ENCODE measurements at places on chromosomes 7 and 10.
A peak's percentile ranks its signal among the peaks of the same experiment; 100 is the strongest.

DNA sequence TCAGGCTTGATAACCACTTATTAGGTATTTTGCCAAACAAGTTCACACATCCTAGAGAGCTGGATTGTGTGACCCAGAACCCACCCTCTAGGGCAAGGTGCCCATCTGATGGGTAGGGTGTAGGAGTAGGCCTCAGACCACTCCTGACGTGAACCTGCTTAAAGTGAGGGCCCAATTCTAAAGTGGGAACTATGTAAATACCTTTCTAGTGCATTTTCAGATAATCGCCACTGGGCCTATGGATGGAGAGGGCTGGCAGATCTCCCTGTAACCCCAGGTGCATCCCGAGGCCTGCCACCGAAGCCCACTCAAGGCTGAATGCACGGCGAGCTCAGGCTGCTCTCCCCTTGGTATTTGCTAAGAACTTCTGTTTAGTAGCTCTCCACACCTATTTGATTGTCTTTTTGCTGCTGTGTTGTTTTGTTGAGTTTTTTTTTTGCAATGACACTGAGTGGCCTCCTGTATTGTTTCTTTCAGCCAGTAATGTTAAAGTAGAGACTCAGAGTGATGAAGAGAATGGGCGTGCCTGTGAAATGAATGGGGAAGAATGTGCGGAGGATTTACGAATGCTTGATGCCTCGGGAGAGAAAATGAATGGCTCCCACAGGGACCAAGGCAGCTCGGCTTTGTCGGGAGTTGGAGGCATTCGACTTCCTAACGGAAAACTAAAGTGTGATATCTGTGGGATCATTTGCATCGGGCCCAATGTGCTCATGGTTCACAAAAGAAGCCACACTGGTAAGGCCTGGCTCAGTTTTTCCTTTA, 71.7 kb downstream of the IKZF1 start:
- DNase-seq: no peak

- no peak for DNase-seq
Measured at GRCh38 chr10:129780901-129781795, 182.9 kb downstream of the EBF3 start.

DNA sequence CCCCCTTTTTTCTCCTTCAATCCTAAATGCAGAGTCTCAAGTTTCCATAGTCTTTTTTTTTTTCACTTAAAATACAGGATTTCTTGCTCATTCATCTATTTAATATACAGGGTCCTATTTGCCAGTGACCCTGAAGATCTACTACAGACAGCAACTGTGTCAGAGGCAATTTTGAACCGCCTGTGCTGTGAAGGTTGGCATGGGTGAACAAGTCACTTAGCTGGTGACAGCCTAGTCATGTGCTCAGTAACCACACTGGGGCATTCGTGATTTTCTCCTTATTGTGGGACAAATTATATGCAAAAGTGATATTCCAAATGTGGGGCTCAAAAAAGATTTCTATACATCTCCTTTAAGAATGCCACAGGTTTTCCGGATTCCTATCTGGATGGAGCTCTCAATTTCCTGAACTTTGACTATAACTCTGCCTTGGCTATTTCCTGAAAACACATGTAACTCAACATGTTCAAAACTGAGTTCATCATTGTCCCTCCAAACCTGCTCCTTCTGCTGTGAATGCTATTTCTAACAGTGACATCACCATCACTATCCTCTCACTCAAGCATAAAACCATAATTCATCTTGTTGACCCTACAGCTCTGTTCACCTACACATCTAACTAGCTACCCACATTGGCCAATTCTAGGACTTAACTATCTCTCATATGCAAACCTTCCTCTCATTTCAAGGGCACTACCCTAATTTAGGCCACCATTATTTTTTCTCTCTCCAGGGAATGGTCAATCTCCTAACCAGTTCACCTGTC, 36.7 kb downstream of the CDK6 start:
- no peak for DNase-seq

- no peak for DNase-seq
Measured at GRCh38 chr10:91493313-91493712, 83.2 kb downstream of the HECTD2 start.

- no peak for DNase-seq
Measured at GRCh38 chr7:108875139-108875538, 305.5 kb downstream of the DNAJB9 start.

- DNase-seq: no peak
Measured at GRCh38 chr10:123665491-123666286, 466 bp upstream of the GPR26 start.

- DNase-seq: no peak
Measured at GRCh38 chr7:157831143-157831905, 494.5 kb downstream of the DNAJB6 start.

- no peak for DNase-seq
Measured at GRCh38 chr7:28419716-28420115, 7.4 kb downstream of the CREB5 start.

- no peak for DNase-seq
Measured at GRCh38 chr10:61981460-61981859, 80.0 kb downstream of the ARID5B start.

GRCh38 chr10:3566627-3567026, 218.4 kb downstream of the KLF6 start:
- DNase-seq: no peak

DNA sequence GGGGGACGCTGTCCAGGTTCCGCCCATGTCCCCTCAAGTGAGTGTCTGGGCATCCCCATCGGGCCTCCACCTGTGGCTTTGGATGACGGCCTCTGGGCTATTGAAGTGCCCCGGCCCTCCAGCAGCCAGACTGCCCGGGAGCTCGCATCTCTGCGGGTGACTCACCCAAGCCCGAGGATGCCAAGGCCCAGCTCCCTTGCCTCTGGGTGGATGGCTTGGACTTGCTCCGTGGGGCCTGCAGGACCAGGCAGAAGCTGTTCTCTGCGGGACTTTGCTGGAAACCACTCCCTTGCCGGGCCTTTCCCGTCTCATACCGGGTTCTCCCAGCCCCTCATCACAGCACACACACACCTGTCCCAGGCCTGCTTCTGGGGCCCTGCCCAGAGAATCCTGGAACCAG, 22.4 kb downstream of the DPYSL4 start:
- DNase-seq: no peak

- no peak for DNase-seq
Measured at GRCh38 chr10:50992356-50992901, 81.9 kb upstream of the PRKG1 start.

GRCh38 chr10:132023092-132023811, 41.5 kb upstream of the BNIP3 start:
- peak; percentile 49 for DNase-seq

DNA sequence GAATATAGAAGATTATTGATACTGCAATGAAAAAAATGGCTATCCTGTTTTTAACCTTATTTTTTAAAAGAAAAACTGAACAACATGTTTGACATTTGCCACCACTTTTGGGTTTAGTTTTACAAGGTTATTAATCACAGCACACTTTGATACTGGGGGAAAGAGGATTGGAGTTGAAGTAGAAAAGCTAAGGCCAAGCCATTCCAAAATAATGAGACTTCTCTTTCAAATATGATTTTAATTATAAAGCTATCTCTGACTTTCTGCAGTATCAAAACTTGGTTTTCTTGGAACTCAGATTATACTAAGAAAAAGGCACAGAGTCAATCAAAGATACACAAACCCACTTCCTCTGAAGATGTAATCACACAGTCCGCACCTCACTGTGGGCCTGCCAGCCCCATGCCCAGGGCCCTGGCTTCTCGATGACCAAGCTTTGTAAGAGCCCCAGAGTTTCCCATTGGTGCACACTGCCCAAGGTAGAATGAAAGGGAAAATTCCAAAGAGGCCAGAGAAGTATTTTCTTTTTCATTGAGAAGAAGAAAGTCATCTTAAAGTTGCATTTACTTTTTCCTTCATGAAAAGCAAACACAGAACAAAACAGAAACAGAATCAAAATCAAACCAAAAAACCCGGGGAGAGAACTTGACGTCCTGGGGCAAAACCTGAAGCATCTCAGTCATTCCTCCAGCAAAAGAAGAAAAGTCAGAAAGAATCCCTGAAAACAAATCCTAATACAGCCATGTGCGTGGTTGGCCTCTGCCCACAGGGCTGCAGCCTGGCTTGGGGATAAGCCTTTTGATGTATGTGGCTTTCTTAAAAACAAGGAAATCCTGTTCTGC, 187.7 kb upstream of the KLF6 start:
- DNase-seq: no peak

DNA sequence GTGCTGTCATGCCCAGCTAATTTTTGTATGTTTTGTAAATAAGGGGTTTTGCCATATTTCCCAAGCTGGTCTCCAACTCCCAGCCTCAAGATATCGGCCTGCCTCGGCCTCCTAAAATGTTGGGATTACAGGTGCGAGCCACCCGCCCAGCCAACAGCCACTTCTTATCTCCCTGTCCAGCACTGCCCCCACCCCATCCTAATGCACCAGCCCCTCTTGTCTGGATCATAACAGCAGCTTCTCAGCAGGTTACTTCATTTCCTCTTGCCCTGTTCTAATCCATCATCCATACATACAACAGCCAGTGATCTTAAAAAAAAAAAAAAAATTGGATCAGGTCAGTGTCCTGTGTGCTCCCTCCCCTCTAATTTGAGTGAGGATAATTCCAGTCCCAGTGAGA, 12.8 kb upstream of the FRAT2 start:
- no peak for DNase-seq

DNA sequence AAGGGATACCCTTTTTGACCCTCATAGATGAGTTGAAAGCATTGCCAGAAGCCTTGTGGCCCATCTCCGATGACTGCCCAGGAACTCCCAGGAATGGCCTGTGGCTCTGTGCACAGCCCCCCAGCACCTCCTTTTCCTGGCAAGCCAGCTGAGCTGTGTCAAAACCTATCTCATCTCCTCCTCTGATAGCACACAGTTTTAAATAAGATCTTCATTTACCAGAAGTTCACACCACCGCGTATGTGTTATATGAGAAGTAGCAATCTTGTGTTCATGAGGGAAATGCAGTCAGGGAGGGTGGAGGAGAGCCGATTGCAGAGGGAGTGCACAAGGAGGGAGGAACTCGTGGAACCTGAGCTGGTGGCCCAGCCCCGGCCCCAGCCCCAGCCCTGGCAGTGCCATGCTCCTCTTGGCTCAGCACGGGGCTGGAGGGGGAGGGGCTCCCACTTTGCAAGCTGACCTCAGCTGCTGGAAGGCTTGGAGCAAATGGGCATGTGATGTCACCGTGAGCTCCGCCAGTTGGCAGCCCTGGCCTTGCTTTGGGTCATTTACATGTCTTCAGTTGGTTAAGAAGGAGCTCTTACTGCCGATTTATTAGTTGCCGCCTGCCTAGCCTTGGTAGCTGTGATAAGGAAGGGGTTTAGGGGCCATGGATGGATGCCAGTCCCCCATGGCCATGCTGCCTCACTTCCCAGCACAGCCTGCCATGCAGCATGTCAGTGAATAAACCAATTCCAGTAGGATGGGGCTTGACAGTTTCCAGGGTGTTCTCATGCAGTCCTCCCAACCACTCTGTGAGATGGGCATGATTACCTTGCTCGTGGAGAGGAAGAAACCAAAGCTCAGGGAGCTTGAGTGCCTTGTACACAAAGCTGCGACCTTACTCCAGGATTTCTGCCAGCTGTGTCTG, 20.0 kb downstream of the UNC5B start:
- no peak for DNase-seq

GRCh38 chr7:2138146-2138765, 94.5 kb downstream of the MAD1L1 start:
- peak; percentile 74 for DNase-seq

DNA sequence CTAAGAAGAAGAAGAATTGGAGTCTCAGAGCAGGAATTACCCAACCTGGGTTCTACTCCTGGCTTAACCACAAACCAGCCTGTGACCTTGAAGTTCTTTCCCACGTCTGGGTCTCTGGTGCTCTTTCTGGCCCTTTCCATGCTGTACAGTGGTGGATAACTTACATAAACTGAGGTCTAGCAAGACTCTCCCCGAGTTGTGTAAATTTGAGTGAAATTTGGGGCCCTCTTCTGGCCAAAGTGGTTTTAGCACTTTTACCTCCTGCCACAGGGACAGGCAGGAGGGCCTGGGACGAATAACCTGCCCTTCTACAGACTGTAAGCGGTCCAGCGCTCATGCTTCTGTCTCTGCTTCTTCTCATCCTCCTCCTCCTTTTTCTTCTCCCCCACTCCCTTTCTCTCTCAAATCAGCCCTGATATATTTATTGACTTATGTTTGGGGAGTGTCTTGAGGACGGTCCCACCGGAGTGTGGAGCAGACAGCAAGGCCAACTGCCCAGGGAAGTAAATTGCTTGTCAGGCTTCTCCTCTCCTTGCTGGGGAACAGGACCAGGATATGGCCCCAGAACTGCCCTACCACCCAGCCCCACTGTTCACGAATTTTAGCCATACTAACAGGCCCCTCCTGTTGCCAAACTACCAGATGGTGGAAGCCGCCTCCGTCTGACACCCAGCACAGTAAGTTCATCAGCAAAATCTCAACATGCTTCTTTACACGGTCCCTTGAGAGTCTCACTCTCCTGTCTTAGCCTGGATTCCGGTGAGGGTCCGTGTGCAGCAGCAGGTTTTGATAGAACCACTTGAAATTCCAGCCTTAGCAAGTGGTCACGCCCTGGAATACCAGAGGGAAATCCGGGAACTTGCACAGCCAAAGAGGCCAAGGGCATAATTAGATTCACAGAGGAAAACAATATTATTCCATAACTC, 4.0 kb upstream of the SH3PXD2A start:
- peak; percentile 9 for DNase-seq

GRCh38 chr10:69866688-69867461, 65.2 kb downstream of the COL13A1 start:
- no peak for DNase-seq

- peak; percentile 56 for DNase-seq
Measured at GRCh38 chr7:1532456-1533254, 2.2 kb downstream of the MAFK start.

GRCh38 chr10:94623572-94623971, 60.0 kb upstream of the CYP2C18 start:
- no peak for DNase-seq

GRCh38 chr7:19982841-19983835, 209.7 kb upstream of the TMEM196 start:
- no peak for DNase-seq

GRCh38 chr7:116148626-116149025, 61.7 kb upstream of the TES start:
- no peak for DNase-seq

- DNase-seq: no peak
Measured at GRCh38 chr7:45196374-45196773, 38.8 kb downstream of the RAMP3 start.

DNA sequence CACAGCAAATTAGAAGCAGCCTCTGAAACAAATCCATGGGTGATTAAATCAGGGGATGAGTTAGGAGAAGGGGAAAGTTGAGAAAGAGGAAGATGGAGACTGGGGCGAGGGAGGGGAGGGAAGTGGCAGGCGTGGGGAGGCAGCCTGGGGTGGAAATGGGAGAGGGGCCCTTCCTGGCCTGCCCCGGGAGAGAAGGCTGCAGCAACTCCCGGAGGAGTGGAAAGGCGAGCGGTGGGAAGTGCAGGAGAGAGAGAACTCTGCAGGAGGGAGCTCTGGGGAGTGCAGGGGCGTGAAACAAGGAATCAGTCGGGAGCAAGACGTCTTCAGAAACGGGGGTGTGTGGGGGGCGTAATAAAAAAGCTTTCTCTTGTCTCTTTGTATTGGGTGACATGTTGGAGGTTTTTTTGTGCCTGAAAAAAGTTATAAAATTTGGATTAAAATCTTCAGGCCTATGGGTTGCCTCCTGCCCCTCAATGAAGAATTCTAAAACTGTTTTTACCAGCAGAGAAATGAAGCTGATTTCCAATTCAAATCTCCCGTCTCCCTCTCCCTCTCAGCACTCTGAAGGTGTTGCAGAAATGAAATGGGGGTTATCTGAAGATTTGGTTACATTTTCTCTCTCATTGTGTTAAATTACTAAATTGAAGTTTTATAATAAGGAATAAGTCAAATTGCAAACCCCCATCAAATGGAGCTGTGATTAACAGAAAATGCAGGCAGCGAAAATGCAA, 4.7 kb upstream of the UNCX start:
- no peak for DNase-seq

GRCh38 chr10:89653410-89653869, 8.4 kb upstream of the PANK1 start:
- DNase-seq: no peak

Data from stimulated activated naive CD4-positive, alpha-beta T cell (primary cell).